ENCODE measurements at places on chromosomes 13 and 19.

DNA sequence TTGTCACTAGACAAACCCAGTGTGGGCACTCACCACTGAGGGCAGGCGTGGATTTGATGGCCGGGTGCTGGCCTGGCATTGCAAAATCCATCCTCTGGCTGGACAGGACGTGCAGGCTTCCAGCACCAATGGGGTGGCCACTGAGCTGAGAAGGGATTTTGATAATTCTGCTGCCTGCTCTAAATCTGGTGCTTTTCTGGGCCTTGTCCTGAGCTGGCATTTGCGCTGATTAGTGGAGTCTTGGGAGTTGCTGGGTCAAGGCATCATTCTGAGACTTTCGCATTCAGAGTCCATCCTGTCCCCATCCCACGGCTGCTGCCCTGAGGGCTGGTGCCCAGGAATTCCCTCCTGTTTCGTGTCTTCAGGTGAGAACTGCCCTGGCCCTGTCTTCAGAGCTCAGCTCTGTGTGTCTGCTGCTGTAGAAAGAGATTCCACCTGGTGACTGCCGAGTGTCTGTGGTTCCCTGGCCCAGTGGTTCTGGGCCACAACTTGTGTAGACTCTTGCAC, 65.9 kb upstream of the MCF2L start:
- no peak for DNase-seq

DNA sequence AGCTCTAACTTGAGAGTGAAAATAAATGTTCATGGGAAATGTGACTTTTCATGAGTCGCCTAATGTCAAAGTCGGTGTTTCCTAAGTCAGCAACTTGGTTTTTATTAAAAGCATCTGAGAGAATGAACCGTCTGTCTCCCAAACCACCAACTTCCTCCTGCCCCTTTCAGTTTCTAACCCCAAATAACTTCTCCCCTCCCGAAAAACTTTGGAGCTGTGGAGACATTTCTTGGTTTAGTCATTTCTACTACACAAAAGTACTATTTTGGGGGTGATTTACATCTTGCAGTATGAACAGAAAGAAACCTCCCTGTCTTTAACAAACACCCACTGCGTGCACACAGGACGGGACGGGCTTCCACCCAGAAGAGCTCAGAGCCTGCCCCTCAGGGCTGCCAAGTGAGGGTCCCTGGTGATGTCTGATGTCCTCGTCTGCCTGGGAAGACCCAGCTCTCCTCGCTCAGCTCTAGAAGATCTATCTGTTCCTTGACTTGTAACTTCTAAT, 65.0 kb downstream of the RASA3 start:
- peak; percentile 52 for DNase-seq

- DNase-seq, result no peak
Observed at GRCh38 chr19:2132731-2133490, 18.5 kb downstream of the AP3D1 start.

- DNase-seq, result peak; percentile 95
Observed at GRCh38 chr19:1243768-1244692, 2.5 kb downstream of the ATP5F1D start.

GRCh38 chr19:35205733-35206323, 22.7 kb downstream of the FAM187B start:
- no peak for DNase-seq

GRCh38 chr19:34692549-34692948, 15.1 kb downstream of the ZNF302 start:
- no peak for DNase-seq

GRCh38 chr19:55592391-55593090, 6.8 kb downstream of the FIZ1 start:
- DNase-seq, result no peak

- no peak for DNase-seq
Observed at GRCh38 chr19:45587873-45588272, 3.3 kb upstream of the OPA3 start.

DNA sequence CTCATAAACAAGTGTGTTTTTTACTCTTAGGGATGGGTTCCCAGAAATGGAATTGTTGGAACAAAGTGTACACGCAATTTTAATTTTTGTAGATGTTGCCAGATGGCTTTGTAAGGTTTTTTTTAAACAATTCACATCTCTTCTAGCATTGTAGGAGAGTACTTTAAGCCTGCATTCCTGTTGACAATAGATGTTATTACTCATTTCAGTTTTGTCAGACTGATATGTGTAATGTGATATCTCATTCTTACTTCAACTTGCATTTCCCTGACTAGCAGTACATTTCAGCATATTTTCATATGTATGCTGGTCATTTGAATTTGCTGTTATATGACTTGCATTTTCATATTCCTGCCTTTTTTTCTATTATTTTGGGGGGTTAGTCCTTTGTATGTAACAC, 186.6 kb upstream of the SLITRK6 start:
- no peak for DNase-seq

- no peak for DNase-seq
Observed at GRCh38 chr19:35166100-35167063, 11.8 kb downstream of the FXYD5 start.

GRCh38 chr13:111949311-111949710, 117.6 kb upstream of the SOX1 start:
- no peak for DNase-seq

- no peak for DNase-seq
Observed at GRCh38 chr13:33610438-33611120, 207.4 kb upstream of the RFC3 start.

DNA sequence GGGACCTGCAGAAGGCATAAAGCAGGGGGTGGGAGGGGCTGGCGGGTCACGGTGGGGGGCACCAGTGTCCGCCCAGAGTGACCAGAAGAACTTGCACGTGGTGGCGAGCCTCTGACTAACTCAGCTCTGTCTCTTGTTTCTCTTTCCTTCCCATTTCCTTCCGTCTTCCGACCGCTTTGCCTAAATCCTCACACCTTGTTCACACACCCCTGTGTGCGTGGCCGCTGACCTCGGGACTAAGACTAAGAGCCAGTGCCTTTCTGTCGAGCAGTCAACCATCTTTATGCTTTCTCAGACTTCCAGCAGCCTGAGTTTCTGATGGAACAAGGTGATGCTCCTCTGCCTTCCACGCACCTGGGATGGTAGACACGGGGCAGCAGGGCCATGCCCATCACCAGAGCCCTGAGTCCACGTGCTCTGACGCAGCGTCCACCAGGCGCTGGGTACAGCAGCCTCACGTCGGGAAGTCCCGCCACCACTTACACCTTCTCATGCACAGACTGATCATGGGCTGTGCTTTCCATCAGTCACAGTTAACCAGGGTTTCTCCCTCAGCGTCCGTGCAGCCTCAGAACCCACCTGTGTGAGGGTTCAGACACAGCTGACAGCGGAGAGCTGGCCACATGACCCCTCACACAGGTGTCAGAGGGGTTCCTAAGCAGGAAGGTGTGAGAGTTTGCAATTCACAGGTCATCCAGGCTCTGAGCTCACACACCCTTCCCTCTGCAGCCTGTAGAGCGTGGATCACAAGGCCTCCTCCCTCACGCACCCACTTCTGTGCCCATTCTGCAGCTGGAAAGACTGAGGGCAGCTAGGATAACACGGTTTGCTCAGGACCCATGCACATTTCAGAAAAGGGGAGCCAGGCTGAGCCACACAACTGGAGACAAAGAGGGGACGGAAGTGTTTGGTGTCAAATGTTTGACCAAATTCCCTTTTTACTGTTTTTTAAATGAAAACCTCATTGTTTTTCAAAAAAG, 90.7 kb upstream of the MCF2L start:
- no peak for DNase-seq

DNA sequence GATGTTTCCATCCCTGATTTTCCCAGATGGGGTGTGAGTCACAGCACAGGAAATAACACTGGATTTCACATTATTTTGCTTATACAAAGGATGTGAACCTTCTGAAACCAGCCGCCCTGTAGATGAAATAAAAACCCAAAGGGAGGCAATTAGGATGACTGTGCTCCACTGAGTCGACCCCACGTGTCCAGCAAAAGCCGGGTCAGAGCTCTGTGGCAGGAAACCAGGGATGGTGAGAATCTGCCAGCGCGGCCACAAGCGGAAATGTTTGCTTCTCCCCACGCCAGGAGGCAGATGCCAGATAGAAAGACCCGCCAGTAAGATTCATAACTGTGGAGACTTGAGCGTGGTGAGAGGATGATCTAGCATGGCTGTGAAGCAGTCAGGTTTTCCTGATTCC, 764.4 kb downstream of the LIG4 start:
- DNase-seq, result peak; percentile 86

DNA sequence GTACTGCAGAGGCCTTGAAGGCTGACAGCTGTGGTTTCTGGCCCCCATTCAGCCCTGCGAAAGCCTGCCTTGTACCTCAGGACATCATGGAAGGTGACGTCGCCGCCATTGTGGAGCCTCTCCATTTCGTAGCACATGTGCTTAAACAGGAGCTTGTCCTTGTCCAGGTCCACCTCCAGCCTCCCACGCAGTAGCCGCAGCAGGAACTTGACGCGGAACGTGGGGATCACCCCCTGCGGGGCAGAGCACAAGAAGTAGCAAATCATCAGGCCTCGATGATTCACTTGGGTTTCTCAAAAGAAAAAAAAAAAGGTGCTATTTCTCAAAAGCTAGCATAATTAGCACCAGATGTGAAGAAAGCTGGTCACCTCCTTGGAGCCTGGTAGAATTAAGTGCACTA, 351.0 kb downstream of the NALCN start:
- DNase-seq, result no peak

GRCh38 chr13:82480415-82480814, 1401.9 kb downstream of the SLITRK1 start:
- no peak for DNase-seq

DNA sequence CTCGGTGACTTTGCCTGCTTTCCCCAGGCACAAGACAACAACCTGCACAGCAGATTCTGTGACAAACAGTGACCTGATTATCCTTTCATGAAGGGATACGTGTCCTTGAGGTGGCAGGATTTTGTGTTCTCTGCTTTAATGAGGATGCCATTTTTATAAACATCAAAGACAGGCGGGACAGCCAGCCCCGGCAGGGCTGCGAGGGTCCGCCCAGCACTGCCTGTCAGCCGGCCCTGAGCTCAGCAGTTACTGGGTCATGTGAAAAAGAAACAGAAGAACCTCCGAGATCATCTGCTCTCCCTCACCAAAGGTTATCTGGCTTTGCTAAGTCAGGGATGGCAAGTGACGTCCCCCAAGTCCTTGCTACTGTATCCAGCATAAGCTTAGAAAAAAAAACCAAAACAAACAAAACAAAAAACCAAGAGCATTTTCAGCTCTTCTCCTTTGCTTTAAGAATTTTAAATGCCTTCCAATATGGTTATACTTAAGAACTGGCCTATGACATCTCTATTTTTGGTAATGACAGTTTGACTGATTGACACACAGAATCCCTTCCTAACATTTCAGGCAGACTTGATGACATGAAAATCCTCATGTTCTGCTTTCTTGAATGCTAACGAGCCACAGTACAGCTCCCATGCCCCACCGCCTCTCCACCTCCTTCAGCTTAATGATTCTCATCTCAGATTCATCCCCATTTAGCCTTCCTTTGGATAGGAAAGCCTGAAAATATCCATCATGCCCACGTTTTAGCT, 666.6 kb upstream of the ARGLU1 start:
- peak; percentile 9 for DNase-seq

GRCh38 chr13:81393721-81394120, 1052.8 kb upstream of the SPRY2 start:
- no peak for DNase-seq

DNA sequence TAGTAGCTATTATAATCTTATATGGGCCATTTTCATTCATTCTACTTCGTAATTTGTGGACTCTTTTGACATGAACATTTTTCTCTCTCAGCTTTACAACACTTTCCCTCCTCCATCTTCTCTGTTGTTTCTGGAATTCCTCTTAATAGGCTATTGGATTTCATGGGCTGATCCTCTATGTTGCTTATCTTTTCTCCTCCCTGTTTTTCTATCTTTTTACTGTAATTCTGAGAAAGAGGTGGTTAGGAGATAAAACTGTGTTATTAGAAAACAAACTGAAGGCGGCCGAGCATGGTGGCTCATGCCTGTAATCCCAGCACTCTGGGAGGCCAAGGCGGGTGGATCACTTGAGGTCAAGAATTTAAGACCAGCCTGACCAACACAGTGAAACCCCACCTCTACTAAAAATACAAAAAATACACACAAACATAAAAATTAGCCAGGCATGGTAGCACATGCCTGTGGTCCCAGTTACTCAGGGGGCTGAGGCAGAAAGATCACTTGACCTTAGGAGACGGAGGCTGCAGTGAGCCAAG, 188.1 kb downstream of the UGGT2 start:
- no peak for DNase-seq

DNA sequence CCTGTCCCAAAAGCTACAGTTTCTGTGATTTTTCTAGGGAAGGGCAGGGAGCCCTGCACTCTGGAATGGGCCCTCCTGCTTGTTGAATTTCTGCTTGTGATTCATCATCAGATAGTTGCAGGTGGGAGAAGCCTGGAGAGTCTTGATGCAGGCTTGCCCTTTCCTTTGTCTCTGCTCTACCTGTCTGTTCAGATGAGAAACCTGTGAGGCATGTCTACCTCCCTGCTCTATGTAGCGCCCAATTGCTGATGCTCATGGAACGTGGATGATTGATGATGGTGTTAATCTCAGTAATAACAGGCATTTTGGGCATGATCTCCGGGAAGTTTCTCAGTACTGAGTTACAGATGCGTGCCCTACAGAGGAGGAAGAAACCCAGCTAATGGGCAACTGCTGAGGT, 10.9 kb upstream of the CBY2 start:
- DNase-seq, result no peak

- DNase-seq, result no peak
Observed at GRCh38 chr13:40776681-40777165, 5.7 kb upstream of the MRPS31 start.

- DNase-seq, result peak; percentile 83
Observed at GRCh38 chr13:95267662-95268342, 33.4 kb downstream of the ABCC4 start.

- DNase-seq, result no peak
Observed at GRCh38 chr19:5799247-5800241, 5.3 kb upstream of the NRTN start.

- no peak for DNase-seq
Observed at GRCh38 chr13:22562116-22562515, 618.7 kb upstream of the SGCG start.

GRCh38 chr13:26508885-26509284, 48.6 kb upstream of the WASF3 start:
- DNase-seq, result peak; percentile 32

- no peak for DNase-seq
Observed at GRCh38 chr19:18465964-18466339, 28.0 kb upstream of the ISYNA1 start.

GRCh38 chr13:98141509-98142379, 1.1 kb upstream of the FARP1 start:
- no peak for DNase-seq

DNA sequence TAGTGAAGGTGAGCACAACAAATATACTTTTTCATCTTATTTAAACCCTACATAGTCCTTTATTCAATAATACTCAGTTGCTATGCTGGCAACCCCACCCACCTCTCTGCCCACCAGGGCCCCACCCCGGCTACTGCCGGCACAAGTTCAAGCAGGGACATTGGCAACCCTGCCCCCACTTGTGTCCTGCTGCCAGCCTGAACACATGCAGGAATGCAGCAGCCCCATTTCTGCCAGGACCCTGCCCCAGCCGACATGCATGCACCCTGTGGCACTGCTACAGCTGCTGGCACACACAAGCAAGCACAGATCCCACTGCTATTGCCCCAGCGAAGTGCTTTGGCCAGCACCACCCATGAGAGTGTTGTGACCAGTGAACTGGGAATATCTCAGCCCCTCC, 289.8 kb downstream of the COG6 start:
- DNase-seq, result no peak

- no peak for DNase-seq
Observed at GRCh38 chr13:65803530-65804392, 1426.4 kb downstream of the PCDH9 start.

GRCh38 chr19:10654610-10655456, 687 bp downstream of the ILF3 start:
- peak; percentile 89 for DNase-seq
